Stimulated activated CD4-positive, alpha-beta T cell treated with anti-CD3 and anti-CD28 coated beads, TNF-alpha, amount 100 ng/mL, for 24 hours (primary cell): ENCODE measurements at places on chromosomes 13 and 19.
A peak's percentile ranks its signal among the peaks of the same experiment; 100 is the strongest.

GRCh38 chr13:46343279-46343994 is 43.6 kb downstream of the RUBCNL start:
- no peak for DNase-seq

- DNase-seq, result no peak
These were observed 24.2 kb downstream of the SIAH3 start for GRCh38 chr13:45827318-45827717.

DNA sequence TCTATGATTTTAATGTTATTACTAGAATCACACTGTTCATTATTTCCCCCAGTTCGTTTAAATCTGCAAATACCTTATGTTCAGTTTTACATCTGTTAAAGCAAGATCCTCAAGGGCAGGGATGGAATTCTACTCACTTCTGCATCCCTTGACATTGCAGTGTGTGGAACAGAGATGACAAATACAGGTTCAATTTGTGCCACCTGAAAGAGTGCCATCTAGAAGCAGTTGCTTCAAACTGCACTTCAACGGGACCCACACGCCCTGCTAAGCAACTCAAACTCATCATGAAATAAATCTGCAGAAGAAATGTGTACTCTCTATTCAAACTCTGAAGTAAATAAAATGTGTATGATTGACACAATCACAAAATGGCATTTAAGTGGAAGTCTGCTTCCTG is 44.5 kb downstream of the RUBCNL start:
- DNase-seq, result no peak

- no peak for DNase-seq
These were observed 4.3 kb downstream of the CD37 start for GRCh38 chr19:49339301-49340068.

DNA sequence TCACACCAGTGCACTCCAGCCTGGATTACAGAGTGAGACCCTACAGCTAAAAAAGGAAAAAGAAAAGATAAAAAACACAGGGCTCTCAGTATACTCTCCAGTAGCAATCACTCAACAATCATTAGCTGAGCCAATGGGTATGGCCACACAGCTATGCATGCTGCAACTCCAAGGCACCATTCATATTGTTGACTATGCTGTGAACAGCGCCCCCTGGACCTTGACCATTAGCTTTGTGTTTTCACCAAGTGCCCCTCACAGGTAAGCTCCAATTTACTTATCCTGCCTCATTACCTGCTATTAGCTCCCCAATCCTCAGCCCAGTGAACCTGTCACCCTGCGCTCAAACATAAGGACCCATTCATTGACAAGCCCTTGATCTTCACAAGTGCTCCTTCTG is 35.8 kb downstream of the ZIC5 start:
- DNase-seq, result no peak

DNA sequence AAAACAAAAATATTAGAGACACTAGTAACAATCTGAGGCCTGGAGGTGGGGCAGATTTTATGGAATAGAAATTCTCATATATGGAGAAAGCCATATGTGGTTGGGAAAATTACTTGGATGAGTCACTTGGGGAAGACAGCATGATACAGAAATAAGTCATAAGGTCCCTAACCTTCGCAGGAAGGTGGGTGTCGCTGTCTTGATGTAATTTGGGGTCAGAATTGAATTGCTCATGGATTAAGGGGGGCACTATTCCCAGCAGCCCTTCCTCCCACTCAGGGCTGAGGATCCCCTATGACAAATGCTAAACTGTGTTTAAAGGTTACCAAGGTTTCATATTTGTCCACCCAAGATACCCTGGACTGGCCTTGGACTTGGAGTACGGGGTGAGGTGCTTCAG is 5.0 kb downstream of the RDH8 start:
- DNase-seq, result no peak

- no peak for DNase-seq
These were observed 152.5 kb upstream of the SOX1 start for GRCh38 chr13:111914241-111915103.

- no peak for DNase-seq
These were observed 133.9 kb upstream of the TMTC4 start for GRCh38 chr13:100808330-100809128.

DNA sequence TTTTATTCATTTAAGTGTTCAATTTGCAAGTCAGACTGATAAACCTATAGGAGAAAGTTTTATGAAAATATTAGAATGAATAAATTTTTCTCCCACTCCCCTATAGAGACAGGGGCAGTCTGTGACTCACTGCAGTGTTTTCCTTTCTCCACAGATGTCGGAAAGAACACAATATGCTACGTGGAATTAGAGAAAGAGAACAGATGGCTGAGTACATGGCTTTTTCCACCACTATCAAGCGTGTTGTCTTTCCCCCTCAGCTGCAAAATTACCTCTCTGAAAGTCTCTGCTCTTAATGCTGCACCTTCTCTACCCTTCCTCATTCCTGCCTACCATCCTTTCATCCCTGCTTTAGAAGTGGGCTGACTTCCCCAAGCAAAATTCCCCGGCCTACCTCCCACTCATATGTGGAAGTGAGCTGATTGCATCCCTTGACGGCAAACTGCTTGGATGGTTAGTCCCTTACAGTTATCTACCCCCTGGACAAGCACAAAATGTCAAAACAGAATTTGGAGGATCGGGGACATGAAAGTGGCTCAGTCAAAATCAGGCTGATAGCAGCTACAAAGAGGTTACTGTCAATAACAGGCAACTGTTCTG is 30.0 kb downstream of the FLT1 start:
- DNase-seq, result no peak

DNA sequence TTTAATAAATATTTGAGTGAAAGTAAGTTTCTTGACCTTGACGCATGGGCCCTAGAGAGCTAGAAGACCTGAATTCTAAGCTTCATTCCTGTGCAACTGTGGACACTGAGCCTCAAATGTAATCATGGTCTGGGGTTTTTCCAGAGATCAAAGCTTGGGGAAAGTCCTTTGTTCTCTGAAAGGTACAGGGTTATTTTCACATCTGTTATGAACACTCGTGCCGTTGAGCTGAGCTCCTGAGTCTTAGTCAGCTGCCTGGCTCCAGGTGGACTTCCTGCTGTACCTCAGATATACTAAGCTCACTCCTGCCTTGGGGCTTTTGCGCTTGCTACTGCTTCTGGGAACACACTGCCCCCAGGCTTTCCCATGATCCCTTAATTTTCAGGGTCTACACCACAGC is 7.5 kb upstream of the ZBTB32 start:
- no peak for DNase-seq

DNA sequence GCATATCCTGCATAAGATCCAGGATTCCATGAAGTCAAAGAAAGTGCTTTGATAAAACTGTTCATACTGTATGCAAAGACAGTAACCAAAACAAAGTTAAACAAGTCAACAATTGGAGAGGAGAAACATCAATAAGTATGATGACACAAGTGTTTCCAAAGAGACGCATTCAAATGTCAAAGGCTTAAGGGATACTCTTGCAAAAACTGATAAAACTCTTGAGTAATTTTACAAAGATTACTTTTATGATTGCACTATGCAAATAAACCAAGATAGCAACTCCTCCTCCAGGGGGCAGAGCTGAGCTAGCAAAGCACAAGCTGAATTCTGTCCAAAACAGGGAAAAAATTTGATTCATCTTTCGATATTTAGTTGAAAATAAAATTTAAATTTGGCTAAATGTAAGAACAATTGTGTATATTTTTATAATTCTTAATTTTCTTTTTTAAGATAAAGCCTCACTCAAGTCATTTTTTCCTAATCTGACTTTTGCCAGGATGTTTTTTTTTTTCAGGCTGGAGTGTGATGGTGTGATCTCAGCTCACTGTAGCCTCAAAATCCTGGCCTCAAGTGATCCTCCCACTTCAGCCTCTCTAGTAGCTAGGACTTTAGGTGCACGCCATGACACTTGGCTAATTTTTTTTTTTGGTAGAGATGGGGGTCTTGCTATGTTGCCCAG is 84.0 kb downstream of the MZT1 start:
- DNase-seq, result peak; percentile 11

DNA sequence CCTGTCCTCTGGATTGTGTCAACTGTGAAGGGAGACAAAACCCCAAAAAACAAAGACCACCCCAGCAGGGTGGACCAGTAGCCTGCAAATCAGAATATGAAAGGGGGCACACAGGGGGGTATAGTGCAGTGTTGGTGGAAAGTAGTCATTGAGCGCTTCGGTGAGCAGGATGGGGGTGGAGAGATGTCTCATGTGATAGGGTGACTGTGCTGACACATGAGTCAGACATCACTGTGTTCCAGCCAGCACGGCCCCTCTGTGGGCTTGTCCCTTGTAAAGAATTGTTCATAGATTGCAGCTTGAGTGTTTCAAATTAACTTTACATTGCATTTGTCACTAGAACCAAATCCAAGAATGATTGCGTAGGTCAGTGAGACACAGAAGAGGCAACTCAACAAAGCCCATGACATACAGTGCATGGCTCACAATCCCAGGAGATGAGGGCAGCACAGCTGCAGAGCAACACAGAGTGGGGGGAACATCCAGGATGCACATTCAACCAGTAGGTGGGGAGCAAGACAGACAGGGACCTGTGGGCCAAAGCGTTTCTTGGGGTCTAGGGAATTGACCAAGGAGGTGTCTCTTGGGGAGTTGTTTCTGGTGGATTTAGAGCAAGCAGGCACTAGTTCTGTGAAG is 7.5 kb downstream of the ZNF440 start:
- no peak for DNase-seq

GRCh38 chr19:5340637-5341447 is at the start of gene PTPRS:
PTPRS (minus strand) TSS chr19:5340812; CDS start chr19:5286140, 54,672 bp downstream.
- peak; percentile 22 for DNase-seq

GRCh38 chr13:44237276-44237767 is 136.3 kb upstream of the SERP2 start:
- DNase-seq, result no peak

DNA sequence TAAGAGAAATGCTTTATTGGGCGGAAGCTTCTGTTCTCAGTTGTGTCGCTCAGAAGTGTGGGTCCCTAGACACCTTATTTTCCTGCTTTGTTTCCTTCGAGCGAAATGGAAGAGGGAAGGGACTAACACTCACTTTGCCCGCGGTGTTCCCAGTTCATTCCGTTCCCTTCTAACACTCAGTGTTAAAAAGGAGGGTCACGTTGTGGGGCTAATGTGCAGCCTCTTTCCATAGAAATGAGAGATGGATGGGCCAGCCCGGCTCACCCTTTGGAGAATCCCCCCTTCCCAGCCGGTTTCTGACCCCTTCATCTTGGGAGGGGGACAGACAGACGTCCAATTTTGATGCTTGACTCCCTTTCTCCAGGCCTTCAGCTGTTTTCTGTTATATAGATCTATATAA is 2.3 kb downstream of the ATP11A start:
- no peak for DNase-seq

GRCh38 chr19:52464798-52465470 is 11.6 kb downstream of the ZNF578 start:
- DNase-seq, result no peak

DNA sequence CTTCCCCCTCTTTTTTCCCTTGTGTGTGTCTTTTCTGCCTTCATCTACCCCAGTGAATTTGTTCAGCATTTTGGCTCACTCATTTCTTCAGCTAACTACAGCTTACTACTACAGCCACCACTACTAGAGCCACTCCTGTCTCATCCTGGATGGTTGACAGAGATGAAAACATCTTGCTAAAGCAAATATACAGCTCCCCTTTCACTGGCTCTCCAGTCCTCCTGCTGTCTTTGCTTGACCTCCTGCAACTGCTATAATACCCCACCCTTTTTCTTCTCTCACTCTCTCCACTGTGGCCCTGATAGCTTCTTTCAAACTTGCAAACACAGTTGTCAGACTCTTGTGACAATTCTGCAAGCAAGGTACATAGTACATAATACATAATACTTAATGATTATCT is 523.6 kb downstream of the DCT start:
- no peak for DNase-seq

DNA sequence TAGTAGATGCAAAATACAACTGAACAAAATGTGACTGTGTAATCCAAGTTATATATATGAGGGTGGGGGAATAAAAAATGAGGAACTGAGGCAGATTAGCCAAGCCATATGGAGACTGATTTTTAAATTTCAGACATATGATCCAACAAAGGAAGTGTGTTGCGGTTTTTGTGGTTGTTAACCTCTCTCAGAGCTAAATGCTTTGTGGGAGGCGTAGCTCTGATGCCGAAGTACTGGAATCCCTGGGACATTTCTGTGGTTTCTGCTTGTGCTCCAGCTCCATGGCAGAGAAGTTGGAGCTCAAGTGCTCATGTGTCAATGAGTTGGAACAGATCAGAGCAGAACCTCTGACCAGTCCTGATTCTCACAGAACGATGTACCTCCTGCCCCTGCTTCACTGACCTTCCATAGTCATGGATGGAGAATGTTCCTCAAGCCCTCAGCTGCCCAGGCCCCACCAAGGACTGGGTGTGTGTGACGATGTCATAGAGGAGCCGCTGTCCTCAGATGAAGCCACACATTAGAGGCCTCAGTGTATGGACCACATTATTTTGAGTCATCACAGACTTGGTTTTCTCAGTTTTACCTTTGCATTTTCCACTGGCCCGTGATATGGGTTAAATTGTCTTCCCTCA is 107.6 kb downstream of the SOX1 start:
- no peak for DNase-seq

- DNase-seq, result no peak
These were observed 2.6 kb upstream of the TUBA3C start for GRCh38 chr13:19184176-19184575.

- no peak for DNase-seq
These were observed at the start of gene FUT1 for GRCh38 chr19:48752496-48753365. FUT1 (minus strand) TSS chr19:48752641; CDS start chr19:48751281, 1,360 bp downstream.

- DNase-seq, result no peak
These were observed 52.0 kb upstream of the NPAS1 start for GRCh38 chr19:46967578-46968032.

GRCh38 chr19:347946-348861 is 3.6 kb upstream of the MIER2 start:
- no peak for DNase-seq

DNA sequence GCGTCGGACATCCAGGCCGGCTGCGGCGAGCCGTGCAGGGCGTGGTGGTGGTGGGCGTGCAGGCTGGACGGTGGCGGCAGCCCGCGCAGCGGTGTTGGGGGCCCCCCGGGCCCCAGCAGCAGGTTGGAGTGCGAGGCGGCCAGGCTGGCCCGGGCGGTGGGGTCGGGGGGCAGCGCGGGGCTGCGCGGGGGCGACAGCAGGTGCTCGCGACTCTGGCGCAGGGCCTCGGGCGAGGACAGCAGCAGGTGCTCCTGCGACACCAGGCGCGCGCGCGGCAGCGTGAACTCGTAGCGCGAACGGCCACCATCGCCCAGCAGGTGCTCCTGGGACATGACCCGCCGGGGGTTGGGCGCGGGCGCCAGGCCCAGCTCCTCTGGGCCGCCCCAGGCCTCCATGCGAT is 9.8 kb downstream of the SHISA7 start:
- no peak for DNase-seq

DNA sequence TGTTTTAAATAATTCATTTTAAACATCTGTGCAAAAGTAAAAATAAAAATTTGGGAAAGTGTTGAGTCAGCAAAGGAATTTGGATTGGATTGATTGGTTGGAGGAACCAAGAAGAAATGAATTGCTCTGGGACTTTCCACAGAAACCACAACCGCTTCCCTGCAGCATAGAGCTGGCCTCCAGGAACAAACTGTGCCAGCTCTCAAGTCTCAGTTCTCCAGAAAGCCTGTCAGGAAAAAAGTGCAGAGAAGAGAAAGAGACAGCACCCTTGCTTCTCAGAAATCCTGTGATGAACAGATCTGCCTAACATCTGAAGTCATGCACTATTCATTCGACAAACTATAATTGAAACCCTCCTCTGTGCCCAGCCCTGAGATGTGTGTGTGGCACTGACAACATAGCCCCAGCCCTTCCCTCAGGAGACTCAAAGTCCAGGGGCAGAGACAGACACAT is 14.8 kb downstream of the LYPD3 start:
- no peak for DNase-seq
